ENCODE measurements at places on chromosomes 12 and 14.

GRCh38 chr14:34843011-34843554 is 32.1 kb downstream of the BAZ1A start:
- DNase-seq = no peak

DNA sequence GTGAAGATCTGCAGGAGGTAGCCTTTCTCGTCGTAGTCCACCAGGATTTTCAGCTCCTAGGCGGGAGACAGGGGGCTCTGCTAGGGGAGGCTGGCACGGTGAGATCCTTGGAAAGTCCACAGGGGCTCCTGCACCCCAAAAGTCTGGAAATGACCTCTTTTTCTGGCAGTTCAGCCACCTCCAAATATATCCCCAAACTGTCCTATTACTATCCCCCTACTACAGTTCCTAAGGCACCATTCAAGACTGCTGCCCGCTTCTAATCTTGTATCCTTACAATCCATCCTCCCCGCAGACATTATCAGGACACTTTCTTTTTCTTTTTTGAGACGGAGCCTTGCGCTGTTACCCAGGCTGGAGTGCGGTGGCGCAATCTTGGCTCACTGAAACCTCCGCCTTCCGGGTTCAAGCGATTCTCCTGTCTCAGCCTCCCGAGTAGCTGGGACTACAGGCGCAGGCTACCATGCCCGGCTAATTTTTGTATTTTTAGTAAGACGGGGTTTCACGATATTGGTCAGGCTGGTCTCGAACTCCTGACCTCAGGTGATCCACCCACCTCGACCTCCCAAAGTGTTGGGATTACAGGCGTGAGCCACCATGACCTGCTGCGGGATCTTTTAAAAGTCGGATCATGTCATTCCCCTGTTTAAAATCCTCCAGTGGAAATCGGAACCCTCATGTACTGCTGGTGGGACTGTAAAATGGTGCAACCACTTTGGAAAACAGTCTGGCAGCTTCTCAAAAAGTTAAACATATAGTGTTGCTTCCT is 18.5 kb downstream of the HPD start:
- DNase-seq = no peak

DNA sequence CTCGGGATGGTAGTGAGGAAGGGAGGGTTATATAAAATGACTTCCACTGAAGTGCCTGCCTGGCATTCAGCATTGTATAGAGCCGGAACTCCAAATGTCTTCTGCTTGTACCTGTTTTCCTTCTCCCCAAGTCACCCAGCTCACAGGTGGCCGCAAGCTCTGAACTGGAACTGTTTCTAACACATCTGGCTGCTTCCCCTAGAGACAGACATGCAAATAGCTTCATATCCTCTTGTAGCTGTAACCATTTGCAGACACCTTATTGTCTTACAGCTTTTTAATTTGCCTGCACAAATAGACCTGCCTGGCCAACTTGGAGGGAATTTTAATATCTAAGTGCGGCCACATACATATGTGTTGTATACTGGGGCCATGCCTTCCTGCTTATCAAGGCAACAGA is 126.0 kb downstream of the CHST11 start:
- DNase-seq = no peak

- no peak for DNase-seq
These were observed 61.9 kb downstream of the ZFP36L1 start for GRCh38 chr14:68730811-68731425.

DNA sequence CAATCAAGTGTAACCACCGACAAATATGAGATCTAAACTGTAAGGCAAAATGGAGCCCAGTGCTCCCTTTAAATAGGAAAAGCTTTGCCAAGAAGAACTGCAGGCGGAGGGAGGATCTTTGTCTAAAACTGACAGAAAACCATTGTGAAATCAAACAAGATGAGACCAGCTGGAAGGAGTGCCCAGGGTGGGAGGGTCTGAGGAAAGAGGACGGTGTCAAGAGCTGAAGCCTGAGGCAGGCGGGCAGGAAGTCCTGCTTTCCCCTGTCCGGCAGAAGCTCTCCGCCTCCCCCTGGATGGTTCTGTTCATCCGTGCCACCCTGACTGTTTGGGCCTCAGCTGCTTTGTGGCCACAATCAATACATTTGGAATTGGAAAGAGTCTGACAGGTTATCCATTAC is 37.5 kb downstream of the CDC42BPB start:
- no peak for DNase-seq

DNA sequence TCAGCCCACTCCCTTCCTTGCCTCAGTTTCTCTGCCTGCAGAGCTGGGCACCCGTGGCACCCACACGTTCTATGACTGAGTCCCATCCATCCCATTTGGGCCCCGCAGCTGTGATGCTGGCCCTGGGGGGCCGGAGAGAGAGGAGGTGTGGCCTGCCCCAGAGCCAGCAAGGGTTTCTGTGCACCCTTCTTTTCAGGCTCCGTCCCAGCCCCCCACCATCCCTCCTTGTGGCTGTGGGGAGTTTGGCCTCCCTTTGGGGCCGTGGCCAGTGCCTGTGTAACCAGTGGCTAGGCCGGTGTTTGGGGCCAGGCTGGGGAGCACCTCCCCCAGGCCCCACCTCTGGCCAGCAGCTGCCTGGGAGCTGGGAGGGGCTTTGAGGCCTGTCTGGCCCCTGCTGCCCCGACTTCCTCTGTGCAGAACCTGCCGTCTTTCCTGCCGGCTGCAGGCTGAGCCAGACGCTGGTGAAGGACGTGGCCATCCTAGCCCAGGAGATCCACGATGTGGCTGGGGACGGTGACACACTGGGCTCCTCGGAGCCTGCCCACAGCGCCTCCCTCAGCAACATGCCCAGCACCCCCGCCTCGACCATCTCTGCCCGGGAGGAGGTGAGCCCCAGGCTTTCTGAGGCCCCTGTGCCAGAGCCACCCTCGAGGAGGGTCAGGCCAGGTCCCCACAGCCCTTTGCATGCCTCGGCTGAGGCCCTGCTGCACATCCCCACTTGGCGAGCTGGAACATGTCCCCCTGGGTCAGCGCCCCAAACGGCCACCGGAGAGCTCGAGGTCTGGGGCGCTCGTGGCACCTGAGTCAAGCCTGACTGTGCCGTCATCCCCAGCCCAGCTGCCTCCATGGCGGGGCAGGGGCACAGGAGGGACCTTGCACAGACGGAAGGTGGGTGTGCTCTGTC is 27.7 kb downstream of the CEP170B start:
- no peak for DNase-seq

GRCh38 chr12:8722286-8722800 is 24.6 kb downstream of the RIMKLB start:
- DNase-seq = no peak

DNA sequence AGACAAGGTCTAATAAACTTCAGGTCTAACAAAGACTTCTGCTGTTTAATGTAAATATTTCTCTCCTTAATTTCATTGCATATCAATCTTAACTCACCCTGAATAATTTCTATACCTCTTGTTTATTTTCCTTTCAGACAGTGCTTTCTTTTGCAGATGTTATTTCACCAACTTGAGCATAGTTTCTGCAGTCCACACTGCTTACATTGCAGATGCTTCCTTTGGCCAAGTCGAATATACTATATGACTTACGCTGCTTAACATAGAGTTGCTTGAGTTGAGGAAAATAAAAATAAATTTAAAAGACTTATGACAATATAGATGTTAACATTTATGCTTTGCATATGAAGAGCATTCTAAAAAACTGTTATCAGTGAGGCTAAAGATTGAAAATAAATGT is 217.7 kb downstream of the PTPRO start:
- no peak for DNase-seq

- DNase-seq = no peak
These were observed 65.1 kb downstream of the FBXW8 start for GRCh38 chr12:116975779-116976393.

- DNase-seq = no peak
These were observed 148.8 kb downstream of the ADGRD1 start for GRCh38 chr12:131102493-131102931.

DNA sequence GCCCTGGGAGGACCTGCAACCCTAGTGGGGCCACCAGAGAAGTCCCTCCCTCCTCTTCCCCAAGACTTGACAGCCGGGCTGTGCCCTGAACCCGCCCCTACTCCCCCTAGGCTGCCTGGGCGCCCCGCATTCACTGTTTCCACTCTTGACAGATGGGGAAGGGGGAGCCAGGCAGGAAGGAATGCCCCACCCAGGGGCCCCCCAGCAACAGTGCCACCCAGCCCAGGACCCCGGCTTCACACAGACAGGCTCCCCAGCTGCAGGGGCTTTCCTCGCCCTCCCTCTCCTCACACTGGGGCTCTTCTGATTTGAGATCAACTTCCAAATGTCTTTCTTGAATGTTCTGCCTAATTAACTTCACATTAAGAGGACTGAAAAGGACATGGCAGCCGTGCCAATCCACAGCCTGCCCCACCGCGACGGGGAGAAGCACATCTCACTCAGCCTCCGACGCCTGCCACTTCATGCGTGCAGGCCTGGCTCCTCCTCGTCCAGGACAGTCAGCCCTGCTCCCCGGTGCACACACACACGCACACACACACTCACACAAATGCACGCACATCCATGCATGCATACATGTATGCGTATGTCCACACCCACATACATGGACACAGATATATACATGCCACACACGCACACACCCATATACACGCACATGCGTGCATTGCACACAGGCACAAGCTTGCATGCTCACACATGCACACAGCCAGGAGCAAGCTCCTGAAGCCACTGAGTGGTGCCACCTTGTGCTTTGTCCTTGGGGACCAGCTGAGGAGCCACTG is 19.6 kb upstream of the C14orf180 start:
- DNase-seq = no peak

DNA sequence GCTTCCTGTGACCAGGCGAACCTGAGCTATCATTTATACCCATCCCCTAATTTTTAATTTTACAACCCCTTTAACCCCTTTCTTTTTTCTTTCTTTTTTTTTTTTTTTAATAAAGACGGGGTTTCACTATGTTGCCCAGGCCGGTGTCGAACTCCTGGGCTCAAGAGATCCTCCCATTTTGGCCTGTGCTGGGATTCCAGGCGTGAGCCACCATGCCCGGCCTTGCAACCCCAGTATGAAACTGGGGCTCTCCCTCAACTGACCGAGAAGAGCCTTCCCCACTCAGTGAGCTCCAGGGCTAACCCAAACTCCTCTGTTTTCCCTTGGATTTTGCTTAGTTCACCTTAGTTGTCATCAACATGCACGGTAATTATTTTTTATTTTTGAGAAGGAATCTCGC is 992 bp downstream of the CPSF2 start:
- DNase-seq = no peak

- DNase-seq = no peak
These were observed 17.0 kb upstream of the NUBPL start for GRCh38 chr14:31543969-31544799.

DNA sequence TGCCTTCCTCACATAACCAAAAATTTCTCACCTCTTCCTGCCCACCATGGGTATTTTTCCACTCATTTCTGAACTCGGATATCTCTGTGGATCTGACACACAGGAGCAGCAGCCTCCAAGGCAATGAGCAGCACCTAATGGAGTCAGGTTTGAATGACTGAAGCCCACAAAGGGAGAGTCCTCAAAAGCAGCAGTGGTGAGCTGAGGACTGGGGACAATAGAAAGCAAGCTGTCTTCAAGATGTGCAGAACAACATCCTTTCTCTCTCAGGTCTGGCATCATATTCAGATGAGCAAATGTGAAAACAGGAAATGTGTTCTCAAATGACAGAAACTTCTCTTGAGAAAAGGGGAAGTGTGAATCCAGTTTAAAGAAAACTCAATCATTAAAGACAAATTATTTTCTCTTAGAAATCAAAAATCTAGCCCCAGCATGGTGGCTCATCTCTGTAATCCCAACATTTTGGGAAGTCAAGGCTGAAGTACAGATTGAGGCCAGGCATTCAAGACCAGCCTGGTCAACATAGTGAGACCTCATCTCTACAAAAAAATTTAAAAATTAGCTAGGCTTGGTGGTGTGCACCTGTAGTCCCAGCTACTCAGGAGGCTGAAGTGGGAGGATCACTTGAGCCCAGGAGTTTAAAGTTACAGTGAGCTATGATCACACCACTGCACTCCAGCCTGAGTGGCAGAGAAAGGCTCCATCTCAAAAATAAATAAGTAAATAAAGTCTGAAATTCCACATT is 54.2 kb downstream of the C12orf42 start:
- no peak for DNase-seq

All from T-helper 17 cell (primary cell).